Bronchial epithelial cell (primary cell): ENCODE measurements at places on chromosomes 2 and 18. TPM values are rescaled to one million over a fixed set of nuclear protein-coding genes. Genes with fewer than 3 reads are reported as not detected.

Gene PCARE
- total RNA-seq: not detected in 2 replicates

Gene SAG
- not detected in 2 replicates for total RNA-seq

Gene HOXD13
- not detected in 2 replicates for total RNA-seq

Gene KLF7
- 39.8 and 40.5 TPM in 2 replicates for total RNA-seq

Gene SP140
- total RNA-seq: not detected in 2 replicates

Gene OR6B2
- not detected in 2 replicates for total RNA-seq

Gene SDC1
- total RNA-seq: 1,084 and 1,308 TPM in 2 replicates

Gene GPR35
- 0.26 and 0.38 TPM in 2 replicates for total RNA-seq

Gene ANO7
- total RNA-seq: under 0.01 and 0.13 TPM in 2 replicates

Gene GRB14
- total RNA-seq: 0.77 and 1.8 TPM in 2 replicates

Gene KCNS3
- total RNA-seq: 3.7 and 6.8 TPM in 2 replicates
